Lung (tissue), 17 donors: ENCODE measurements at places on chromosomes 1 and 21. TPM values are rescaled to one million over a fixed set of nuclear protein-coding genes. Genes with fewer than 3 reads are reported as not detected.

GPR61 gene
- total RNA-seq, result not detected

- no peak for DNase-seq
Observed at GRCh38 chr1:36738245-36738644, 255.5 kb upstream of the CSF3R start.

DNA sequence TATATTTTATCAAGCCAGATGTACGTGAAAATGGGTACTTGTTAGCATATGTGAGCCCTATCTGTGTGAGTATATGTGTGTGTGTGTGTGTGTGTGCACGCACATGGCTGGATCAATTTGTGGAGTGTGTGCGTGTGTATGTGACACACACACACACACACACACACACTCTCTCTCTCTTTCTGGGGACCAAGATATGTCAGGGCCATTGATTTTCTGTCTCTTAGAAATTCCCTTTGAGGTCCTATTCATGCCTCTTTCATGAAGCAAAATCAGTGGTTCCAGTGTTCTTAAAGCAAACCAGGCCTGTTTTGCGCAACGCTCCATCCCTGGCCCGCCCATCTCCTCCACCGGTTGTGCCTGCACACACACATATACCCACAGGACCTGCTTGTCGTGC, 90.0 kb downstream of the EPHB2 start:
- no peak for DNase-seq

- no peak for DNase-seq
Observed at GRCh38 chr21:46112725-46113215, 14.9 kb downstream of the COL6A2 start.

DNA sequence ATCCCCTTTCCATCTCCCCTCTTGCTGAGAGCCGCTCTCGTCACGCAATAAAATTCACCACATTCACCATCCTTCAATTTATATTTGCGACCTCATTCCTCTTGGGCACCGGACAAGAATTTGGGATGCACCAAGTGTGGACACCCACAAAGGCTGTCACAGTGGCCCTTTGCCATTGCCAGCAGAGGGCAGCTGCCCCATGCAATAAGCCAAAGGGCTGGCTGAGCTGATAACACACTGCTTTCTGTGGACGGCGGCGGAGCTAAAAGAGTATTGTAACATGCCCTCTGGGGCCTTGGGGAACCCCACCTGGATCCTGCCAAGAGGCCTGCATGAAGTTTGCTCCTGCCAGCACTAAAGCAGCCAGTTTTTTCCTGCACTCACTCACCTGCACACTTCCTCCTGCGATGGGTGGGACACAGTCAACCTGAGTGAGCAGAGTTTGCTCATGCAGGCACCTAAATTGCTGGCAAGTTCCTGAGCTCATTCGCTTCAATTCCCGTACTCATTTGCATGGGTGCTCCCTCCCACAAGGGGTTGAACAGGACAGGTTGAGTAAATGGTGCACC, 792.3 kb upstream of the ADAMTS5 start:
- DNase-seq, result no peak
